ENCODE measurements at places on chromosomes 7 and 10. TPM values are rescaled to one million over a fixed set of nuclear protein-coding genes. Genes with fewer than 3 reads are reported as not detected.

PAPSS2 gene
- 63.3 TPM for polyA plus RNA-seq

ZWINT gene
- polyA plus RNA-seq, result 56.4 TPM

SAP25 gene
- polyA plus RNA-seq, result 2.3 TPM

RBM28 gene
- polyA plus RNA-seq, result 20.4 TPM

BUD23 gene
- polyA plus RNA-seq, result 65.2 TPM

SEMA3D gene
- polyA plus RNA-seq, result 2.9 TPM

TRPV6 gene
- polyA plus RNA-seq, result not detected

DNA sequence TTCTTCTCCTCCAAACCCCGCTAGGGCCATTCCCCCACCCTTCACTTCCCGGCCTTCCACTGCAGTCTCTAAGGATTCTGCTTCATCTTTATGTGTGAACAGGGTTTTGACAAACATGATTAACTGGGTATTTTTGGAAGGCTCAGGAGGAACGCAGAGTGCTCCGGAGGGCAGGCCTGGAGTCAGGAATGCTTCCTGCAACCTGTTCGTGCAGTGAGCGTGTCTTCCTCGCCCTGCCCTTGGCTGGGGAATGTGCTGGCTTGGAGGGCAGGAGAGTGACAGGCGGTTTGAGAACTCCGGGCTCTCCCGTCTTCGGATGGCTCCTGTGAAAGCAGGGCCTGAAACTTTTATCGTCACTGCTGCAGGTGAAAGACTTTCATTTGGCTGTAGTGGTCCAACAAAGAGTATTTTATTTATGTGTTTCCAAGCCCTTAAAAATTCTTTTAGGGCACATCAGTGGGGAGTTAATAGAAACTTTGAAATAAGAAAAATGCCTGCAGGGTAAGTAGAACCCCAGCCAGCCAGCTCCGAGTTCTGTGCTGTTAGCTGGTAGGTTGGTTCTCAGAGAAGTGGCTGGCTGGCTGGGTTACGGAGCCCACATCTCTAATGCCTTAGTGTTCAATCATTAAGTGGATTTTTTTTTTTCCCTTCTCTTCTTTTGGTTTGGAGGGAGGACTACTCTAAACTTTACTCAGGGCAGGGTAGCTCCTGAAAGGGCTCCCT is 51.0 kb downstream of the TCF7L2 start:
- no peak for DNase-seq

DNA sequence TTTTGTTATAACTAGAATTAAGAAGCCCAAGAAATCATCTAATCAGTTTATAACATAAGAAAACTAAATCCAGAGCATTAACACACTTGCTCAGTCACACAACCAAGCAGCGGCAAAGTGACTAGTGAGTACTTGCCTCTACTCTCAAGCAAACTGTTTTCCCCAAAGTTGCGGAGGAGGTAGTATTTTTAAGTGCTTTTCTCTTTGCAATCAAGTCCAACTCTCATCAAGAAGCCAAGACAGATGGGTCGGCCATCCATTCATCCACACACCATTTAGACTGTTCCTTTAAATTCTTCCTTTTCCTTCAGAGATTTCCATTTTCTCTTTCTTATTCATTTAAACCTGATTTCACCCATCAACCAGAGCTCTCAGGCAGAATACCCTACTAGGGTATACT is 25.4 kb downstream of the ARHGAP21 start:
- DNase-seq, result no peak

GRCh38 chr7:66642186-66642585 is 13.5 kb downstream of the KCTD7 start:
- no peak for DNase-seq

GRCh38 chr7:49927631-49928030 is 154.2 kb downstream of the VWC2 start:
- DNase-seq, result no peak

GRCh38 chr10:125812128-125812750 is 10.8 kb downstream of the UROS start:
- peak; percentile 58 for DNase-seq

DNA sequence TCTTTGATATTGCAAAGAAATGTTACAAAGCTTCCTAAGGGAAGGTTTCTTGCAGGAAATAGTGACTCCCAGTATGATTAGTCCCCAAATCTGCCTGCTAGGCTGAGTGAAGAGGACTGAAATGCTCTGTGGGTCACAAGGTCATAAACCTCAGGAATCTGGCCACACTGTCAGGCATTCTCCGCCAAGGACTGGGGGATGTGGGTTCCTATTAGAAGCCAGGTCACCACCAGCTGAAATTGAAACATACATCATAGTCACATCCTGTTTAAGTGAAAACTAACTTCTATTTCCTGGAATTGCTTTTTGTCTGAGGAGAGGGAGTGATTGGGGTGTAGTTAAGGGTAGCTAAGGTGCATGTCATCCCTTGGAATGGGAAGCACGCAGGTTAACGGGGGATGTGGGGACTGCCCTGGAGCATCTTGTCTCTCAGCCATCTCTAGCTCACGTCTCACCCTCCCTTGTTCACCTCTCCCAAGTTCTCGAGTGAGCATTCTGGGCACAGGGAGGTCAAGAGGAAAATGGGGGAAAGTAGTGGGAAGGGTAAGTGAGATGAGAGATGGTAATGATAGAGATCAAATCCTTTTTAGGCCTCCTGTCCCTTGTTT is 12.0 kb upstream of the GSAP start:
- peak; percentile 78 for DNase-seq

DNA sequence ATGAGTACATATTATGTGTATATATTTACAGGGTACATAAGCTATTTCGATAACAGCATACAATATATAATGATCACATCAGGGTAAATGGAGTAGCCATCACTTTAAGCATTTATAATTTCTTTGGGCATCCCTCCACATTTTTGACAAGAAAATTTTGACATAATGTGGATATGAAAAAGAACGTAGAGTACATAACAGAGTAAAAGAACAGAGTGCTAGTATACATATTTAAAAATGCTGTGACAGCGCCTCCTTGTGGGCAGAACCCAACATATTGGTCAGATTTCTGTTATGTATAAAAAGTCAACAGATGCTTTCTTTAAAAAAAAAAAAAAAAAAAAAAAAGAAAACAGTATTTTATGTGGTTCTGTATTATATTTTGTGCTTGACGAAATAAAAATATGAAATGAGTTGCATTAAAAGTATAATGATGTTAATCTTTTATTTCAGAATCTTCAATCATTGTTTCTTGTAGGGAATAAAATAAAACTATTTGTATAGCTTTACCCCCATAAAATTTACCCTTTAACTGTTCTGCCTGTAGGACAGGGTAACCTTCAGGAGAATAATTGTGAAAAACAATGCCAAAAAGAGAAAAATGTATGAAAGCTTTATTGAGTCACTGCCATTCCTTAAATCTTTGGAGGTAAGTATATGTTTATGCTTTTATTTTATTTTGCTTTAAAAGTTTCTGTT is 18.3 kb upstream of the HBP1 start:
- peak; percentile 78 for DNase-seq

GRCh38 chr10:72541337-72541736 is 84.5 kb downstream of the MICU1 start:
- DNase-seq, result no peak

DNA sequence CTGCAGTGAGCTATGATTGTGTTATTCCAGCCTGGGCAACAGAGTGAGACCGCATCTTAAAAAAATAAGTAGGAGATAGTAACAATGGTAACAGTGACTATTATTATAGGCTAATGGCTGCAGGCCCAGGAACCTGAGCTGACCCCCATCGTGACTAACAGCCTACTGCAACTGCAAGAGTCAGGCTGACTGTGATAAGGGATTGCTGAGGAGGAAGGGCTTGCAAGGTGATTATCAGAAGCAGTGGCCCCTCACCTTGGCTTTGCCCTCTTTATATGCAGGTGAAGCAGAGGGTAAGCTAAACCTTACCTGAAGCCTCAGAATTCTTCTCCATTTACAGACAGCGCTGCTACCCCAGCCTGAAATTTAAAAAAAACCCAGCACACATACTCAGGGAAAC is 83.9 kb upstream of the SDK1 start:
- DNase-seq, result peak; percentile 61

GRCh38 chr7:48924433-48924832 is at the start of gene CDC14C:
CDC14C (plus strand) TSS chr7:48924547; CDS start chr7:48924673, 126 bp downstream.
- DNase-seq, result no peak

GRCh38 chr7:92813390-92814024 is 22.9 kb downstream of the CDK6 start:
- peak; percentile 57 for DNase-seq

DNA sequence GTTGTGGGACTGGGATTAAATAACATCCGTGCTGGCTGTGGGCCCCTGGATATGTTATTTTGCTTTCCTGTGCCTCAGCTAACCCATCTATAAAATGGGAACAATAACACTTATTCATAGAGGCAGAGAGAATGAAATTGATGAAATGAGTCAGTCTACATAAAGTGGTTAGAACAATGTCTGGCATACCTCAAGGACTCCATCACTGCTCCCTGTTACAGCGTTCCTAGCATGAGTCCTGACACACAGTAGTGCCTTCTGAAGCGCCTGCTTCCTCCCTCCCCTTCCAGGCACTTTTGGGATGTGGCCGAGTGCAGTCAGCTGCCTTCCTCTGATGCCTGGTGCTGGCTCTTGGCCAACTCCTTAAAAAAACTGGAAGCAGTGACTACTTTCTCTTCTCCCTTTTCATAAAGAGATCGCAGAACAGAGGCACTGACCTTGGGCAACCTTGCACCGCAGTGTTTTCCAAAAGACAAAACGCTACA is 108.4 kb upstream of the ZMIZ1 start:
- DNase-seq, result peak; percentile 90

- DNase-seq, result no peak
Measured at GRCh38 chr10:99999319-100000108, 10.2 kb downstream of the DNMBP start.

DNA sequence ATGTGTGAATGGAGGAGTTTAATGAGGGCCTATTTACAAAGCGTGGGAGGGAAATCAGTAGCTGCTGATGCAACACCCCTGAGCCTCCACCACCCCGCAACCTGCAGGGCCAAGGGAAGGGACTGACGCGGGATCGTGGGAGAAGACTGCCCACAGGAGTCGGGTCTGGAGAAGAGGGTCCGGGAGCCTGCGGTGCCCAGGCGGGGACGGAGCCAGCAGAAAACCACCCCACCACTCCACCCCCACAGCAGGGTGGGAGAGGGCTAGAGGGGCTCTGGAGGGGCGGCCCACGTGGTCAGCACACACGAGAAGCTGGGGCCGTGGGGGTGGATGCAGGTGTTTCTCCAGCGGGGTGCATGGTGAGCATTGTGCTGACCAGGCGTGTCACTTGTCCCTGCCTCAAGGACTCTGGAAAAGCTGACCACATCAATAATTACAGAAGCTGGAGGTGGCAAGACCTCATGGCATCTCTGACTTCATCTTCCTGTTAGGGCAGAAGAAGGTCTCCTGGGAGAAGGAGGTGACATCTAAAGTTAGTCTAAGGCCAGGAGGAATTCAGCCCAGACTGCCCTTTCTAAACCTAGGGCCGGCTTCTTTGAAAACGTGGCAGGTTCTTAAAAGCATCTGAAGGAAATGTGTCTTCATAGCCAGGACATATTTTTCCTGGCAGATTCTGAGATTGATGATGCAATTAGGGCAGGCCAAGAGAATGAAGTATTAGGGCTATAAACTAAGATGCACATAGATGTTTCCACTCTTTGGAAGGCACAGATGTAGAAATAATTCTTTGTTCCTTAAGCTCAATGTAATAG is 150.9 kb downstream of the RGS10 start:
- DNase-seq, result no peak

DNA sequence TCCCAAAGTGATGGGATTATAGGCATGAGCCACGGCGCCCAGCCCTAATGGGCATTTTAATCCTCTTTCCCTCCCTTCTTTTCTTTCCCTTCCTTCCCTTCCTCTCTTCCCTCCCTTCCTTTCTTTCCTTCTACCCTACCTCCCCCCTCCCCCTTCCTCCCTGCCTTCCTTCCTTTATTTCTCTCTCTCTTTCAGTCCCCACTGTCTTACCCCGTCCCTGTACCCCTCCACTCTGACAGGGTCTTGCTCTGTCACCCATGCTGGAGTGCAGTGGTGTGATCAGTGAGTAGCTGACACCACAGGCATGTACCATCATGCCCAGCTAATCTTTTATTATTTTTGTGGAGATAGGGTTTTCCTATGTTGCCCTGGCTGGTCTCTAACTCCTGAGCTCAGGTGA is 24.2 kb downstream of the LCOR start:
- DNase-seq, result no peak

- DNase-seq, result no peak
Measured at GRCh38 chr7:8305104-8305503, 43.1 kb upstream of the ICA1 start.

DNA sequence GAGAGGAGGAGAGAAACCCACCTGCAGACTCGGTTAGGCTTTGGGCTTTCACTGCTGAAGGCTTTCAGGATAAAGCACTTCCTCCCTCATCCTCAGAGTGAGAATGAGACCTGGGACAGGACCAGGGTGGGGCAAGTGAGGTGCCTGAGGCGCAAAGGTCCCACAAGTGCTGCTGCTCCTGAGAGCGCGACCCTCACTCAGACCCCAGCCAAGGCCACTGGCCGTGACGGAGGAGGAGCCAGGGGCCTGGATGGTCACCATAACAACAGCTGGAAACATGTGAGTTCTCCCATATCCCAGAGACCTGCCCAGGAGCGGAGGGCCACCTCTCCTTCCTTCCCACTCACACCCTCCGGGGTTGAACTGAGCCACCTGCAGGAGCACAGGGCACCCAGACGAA is 46.9 kb upstream of the MKRN1 start:
- no peak for DNase-seq

- peak; percentile 36 for DNase-seq
Measured at GRCh38 chr7:16647435-16647960, 1.5 kb downstream of the BZW2 start.

GRCh38 chr7:66502230-66503035 is 126.2 kb upstream of the KCTD7 start:
- DNase-seq, result no peak

DNA sequence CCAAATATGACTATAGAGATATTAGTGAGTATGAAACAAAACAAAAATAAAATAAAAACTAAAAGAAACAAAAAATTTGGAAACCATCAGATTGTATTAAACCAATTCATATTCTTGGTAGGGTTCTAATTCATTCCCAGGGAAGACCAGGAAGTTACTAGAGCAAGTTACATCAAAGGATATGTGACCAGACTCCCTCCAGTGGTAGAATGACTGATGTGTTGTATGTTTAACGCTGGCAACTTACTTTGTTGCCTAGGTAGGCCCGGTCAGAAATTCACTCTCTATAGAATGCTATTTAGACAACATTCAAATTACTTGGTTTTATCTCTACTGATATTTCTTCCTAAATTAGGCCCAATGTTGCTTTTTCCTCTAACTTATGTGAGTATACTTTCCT is 5.2 kb downstream of the PHYHIPL start:
- DNase-seq, result peak; percentile 43

GRCh38 chr10:26809973-26810372 is 50.8 kb downstream of the ABI1 start:
- DNase-seq, result no peak

- DNase-seq, result no peak
Measured at GRCh38 chr10:127320176-127320575, 123.8 kb upstream of the INSYN2A start.

DNA sequence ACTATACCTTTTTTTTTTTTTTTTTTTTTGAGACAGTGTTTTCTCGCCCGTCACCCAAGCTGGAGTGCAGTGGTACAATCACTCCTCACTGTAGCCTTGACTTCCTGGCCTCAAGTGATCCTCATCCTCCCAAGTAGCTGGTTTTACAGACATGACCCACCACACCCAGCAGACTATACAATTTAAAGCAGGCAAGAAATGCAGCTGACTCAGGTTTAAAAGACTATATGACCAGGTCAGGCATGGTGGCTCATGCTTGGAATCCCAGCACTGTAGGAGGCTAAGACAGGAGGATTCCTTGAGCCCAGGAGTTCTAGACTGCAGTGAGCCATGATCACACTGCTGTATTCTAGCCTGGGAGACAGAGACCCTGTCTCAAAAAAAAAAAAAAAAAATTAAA is 89.5 kb upstream of the AUTS2 start:
- no peak for DNase-seq

Measured in IMR-90 (cell line).